ENCODE measurements at places on chromosomes 2 and 18.

- DNase-seq, result no peak
Measured at GRCh38 chr2:73037947-73038585, 33.4 kb downstream of the SFXN5 start.

DNA sequence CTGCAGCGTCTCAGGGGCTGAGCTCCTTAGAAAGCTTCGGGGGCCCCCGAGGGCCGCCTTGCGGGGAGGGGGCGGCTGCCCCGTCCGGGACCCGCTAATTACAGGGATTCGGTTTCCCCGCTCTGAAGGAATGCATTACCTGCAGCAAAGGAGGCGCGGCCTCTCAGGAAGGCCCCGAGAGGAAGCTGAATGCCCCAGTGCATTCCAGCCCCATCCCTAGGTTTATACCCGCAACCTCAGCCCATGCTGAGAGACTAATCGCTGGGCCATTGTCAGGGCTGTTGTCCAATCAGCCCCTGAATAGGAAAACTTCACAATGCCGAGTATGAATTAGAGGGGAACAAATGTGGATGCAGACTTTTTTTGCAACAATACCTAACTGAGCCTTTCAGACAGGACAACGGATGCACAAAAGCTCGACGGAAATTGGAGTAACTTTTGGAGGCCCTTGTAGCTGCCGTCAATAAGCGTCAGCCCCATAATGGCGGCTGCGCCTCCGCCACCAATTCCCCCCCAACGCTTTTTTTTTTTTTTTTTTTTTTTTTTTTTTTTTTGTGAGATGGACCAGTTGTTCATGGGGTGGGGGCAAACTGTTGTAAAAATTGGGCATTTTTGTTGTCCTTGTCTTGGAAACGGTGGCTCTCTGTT is 138.6 kb upstream of the SIX3 start:
- no peak for DNase-seq

GRCh38 chr2:7819850-7820249 is 862.0 kb upstream of the ID2 start:
- no peak for DNase-seq

- DNase-seq, result no peak
Measured at GRCh38 chr2:125554956-125555355, 1101.0 kb upstream of the GYPC start.

- no peak for DNase-seq
Measured at GRCh38 chr2:21804151-21804550, 680.4 kb downstream of the TDRD15 start.

DNA sequence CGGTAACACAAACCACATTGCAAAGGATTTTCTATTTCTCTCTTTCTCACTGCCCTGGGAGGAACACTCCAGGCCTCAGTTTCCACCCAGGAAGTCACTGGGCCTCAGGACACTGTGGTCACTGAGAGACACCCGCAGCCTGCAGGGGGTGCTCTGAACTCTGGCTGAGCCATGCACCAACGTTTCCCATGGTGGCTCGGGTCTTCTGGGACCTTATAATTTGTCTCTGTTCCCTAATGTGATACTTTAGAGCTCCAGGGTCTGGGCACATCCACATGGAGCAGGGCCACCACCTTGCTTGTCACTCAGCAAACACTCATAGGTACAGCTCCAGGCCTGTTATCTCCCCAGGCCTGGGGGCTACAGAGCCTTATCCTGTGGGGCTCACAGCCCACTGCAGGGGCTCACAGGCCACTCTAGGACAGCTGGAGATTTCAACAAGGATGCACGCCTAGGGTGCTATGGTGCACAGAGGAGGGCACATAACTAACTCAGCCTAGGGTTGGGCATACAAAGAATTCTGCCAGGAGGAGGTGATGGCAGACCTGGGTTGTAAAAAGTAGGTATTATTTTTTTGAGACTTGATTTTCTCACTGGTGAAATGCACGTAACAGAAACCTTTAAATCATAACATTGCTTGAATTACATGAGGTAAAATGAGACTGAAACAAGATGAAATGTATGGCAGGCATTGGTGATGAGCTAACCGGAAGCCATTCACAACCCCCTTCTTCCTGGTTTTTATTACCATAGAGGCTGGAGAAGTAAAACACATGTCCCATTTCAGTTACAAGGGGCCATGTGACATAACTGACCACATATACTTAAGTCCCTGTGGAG is 3.0 kb upstream of the HS1BP3 start:
- DNase-seq, result no peak

Measured in activated T-cell treated with anti-CD3 and anti-CD28 coated beads, Interleukin-2, amount 50 U/mL, for 72 hours (primary cell).